Forelimb muscle (tissue), 1 donor: ENCODE measurements at places on chromosomes 13 and 19. TPM values are rescaled to one million over a fixed set of nuclear protein-coding genes. Genes with fewer than 3 reads are reported as not detected.

Gene CAMSAP3
- 0.14 TPM for polyA plus RNA-seq

DNA sequence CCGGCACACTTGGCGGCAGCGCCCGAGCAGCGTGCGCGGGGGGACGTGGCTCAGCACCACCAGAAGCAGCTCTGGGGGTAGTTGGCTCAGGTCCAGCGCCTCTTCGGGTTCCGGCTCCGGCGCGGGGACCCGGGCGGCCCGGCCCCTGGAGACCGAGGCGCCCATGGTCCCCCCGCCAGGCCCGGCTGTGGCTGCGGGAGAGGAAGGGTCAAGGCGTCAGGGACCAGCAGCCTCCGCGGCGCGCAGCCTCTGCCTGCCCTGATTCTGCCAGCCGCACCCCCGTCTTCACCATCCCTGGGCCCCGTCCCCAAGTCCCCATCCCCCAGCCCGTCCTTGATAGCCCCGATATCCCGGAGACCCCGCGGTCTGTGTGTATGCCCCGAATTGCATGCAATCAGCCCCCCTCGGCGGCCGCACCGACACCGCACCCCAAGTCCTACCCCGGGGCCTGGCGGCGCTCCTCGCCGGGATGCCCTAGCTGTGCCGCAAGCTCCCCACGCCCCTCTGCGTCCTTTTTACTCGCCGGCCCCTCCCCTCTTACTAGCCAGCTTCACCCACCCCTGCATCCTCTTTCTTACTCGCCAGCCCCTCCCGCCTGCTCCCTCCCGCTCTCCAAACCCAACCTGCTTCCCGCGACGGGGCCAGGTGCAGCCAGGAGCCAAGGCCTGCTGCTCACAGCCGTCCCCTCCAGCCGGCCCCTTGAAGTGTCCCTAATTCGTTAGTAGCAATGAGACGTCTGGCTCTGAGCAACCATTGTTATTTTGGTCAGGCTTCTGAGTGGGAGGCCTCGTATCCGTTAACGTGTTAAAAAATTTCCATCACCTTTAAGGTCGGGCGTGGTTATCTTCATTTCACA, at the start of gene FBXO27:
Gene FBXO27 (minus strand): TSS at position 487 of the 856 bp plus-strand sequence. CDS start 322 bp downstream, at position 165.
- no peak for DNase-seq

GRCh38 chr19:48648134-48648533, 2.1 kb upstream of the CA11 start:
- DNase-seq = no peak

DNA sequence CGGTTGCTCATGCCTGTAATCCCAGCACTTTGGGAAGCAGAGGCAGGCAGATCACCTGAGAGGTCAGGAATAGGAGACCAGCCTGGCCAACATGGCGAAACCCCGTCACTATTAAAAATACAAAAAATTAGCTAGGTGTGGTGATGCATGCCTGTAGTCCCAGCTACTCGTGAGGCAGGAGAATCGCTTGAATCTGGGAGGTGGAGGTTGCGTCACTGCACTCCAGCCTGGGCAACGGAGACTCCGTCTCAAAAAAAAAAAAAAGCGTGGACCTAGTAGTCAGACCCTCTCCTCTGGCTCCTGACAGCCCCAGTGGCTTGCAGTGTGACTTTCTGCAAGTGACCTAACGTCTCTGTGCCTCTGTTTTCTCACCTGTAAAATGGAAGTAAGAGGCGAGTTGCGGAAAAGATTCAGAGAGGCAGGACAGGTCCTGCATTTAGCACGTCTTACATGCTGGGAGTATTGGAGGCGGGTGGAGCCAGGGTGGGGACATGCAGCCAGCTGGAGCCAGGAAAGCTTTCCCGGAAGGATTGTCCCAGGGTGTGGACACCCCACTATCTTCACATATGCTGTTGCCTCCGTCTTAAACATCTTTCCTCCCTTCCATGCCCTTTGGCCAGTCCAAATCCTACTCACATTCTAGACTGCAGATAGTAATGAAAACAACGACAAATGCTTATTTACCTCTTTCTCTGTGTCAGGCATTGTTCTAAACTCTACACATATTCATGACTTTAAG, 2.9 kb downstream of the TUBB4A start:
- DNase-seq = no peak

DNA sequence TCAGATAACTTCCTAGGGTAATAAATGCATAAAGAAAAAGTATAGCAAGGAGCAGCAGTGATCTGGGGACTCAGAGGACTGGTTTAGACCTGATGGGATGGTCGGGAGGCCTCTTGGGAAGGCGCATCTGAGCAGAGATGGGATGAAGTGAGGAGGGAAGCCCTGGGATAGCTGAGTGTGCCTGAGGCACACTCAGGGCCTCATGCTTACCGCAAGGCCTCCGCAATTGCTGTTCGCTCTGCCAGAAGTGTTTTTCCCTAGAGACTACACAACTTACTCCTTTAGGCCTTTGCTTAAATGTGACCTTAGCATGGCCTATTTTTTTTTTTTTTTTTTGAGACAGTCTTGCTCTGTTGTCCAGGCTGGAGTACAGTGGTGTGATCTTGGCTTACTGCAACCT, 4.1 kb upstream of the DLL3 start:
- no peak for DNase-seq

- no peak for DNase-seq
These were observed 1624.1 kb upstream of the PRR20A start for GRCh38 chr13:55516610-55517009.
